ENCODE measurements at places on chromosomes 3 and 15.

GRCh38 chr15:72785432-72785831, 1.9 kb upstream of the ADPGK start:
- DNase-seq: no peak

DNA sequence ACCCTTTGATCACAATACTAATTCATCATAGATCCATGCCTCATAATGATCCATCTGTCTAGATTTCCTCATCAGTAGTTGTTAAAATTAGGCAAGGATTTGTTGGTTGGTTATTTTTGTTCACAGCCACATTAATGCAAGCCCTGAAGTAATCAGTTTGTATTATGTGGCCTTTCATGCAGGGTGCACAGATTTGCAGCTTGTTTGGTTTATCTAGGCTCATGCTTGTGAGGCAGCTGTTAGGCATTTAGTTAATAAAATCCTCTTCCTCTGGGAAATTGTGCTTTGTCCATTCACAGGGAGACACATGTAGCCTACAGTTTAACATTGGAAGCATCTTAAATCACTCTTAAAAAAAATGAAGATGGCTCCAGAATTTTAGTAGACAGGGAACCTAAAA, 162.8 kb upstream of the ZNF385D start:
- DNase-seq: no peak

- no peak for DNase-seq
Observed at GRCh38 chr3:54443561-54444161, 321.3 kb downstream of the CACNA2D3 start.

DNA sequence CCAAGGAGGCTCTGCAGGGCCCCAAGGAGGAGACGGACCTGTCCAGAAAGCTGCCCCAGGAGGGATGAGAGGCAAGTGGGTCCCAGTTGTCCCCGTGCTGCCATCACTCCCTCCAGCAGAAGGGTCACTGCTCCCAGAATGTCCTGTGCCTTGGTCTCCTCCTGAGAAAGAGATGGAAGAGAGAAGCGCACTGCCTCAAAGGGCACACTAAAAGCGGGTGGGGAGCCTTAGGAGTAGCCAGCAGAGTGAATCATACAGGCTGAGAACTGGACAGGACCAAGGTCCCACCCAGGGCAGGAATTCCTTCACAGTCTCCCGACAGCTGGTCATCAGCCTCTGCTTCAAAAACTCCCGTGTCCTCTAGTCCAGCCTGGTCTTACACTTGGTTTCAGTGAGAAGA, 4.6 kb downstream of the THPO start:
- no peak for DNase-seq

DNA sequence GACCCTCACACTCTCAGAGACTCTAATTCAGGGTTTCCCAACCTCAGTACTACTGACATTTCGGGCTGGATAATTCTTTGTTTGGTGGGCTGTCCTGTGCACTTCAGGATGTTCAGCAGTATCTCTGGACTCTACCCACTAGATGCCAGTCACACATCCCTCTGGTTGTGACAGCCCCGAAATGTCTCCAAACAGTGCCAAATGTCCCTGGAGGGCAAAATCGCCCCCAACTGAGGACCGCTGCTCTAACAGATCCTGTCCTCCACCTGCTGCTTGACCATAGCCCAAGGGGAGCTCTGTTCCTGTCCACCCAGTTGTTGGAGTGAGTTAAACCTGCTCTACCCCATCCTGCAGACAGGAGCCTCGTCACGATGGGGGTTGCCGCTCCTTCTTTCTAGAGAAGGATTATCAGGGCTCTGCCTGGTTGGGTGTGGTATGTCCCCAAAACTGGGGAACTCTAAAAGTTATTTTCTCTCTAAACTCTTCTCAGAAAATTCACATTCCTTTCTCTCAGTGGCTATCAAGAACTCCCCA, 85.6 kb upstream of the PSMD6 start:
- no peak for DNase-seq

DNA sequence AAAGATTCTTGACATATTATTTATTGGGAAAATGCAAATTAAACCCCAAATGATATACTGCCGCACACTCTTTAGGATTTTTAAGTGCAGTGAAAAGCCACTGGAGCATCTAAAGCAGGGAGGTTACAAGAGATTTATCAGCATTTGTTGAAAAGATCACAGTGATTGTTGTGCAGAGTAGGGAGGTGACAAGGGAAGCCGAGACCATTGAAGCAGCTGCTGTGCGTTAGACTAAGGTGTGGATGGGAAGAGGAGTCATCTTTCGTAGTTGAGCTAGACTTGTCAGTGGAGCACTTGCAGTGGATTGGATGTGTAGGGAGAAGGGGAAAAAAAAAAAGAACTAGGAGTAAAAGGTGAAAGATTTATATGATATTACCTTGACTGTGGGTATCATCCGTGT, 854.6 kb downstream of the NTRK3 start:
- DNase-seq: no peak

GRCh38 chr3:133709139-133709750, 36.9 kb upstream of the TF start:
- DNase-seq: no peak

GRCh38 chr3:124620600-124621063, 109.6 kb upstream of the UMPS start:
- peak; percentile 9 for DNase-seq

DNA sequence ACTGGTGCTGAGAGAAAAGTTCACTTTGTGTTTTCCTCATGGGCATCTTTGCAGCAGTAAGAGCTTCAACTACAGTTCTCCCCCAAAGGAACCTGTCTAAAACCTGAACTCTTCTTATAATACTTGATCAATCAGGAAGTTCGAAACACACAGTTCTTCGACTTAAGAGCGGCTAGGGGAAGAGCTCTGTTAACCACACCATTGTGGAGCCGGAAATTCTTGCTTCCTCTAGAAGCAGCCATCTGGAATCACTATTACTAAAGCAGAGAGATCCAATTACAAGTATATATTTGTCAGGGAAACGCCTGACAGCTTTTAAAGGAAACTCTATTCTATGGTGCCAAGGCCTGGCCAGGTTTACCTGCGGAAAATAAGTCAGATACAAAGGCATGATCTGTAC, 337.3 kb upstream of the CBLB start:
- DNase-seq: no peak

DNA sequence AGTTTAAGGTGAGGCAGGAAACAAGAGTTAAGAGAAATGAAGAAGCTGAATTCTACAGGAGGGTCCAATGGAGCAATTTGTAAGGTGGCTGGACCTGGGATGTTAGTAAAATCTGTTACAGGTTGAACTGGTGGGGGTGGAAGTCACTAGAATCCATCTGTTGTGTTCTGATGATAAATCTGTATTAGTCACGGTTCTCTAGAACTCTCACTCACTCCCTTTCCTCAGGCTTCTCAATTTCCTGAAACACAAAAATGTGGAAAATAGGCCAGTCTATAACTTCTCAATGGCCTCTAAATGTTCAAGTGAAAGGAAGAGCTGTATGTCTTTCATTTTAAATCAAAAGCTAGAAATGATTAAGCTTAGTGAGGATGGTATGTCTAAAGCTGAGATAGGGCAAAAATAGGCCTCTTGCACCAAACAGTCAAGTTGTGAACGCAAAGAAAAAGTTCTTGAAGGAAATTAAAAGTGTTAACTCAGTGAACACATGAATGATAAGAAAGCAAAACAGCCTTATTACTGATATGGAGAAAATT, 180.2 kb upstream of the CBLB start:
- DNase-seq: no peak

- DNase-seq: no peak
Observed at GRCh38 chr15:55768670-55769185, 25.8 kb upstream of the PRTG start.

GRCh38 chr3:186732169-186732766, 15.1 kb downstream of the KNG1 start:
- DNase-seq: no peak

- DNase-seq: no peak
Observed at GRCh38 chr15:99212406-99212805, 37.0 kb downstream of the TTC23 start.

GRCh38 chr3:43248973-43249372, 37.4 kb upstream of the SNRK start:
- DNase-seq: no peak

GRCh38 chr15:85414495-85414894, 34.1 kb downstream of the AKAP13 start:
- no peak for DNase-seq

DNA sequence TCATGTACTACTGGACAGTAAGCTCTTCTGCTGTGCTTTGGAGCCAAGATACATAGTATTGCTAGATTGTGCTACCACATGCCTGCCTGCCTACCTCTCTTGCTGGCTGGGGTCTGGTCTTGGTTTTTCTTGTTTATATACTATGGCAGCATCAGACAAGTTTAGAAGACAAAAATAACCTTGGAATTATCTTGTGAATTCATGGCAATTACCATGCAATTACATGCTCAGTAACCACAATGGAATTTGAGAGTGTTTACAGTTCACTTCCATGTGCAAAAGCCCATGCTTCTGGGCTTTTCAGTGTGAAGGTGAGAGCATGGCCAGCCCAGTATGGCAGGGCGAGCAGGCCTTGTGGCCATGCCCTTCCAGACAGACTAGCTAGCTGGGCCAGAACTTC, 48.0 kb upstream of the C15orf61 start:
- no peak for DNase-seq

- DNase-seq: no peak
Observed at GRCh38 chr3:15933439-15934139, 135.8 kb upstream of the ANKRD28 start.

DNA sequence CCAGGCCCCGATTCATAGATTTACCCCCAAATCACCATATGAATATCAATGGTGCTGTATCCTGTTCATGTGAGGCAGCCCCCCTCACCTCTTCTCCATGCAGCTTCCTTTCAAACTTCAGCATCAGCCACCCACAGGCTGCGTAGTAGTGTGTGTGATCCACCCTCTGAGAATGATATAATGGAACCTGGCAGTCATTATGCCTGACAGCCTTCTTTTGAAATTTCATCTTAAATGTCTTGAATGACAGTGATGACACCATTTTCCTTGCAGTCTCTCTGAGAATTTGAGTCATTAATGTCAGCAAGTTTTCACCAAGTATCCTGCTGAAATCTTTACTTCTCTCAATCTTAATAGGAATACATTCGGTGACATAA, 3.5 kb upstream of the CLRN1 start:
- DNase-seq: no peak

- no peak for DNase-seq
Observed at GRCh38 chr15:65212097-65212496, 824 bp upstream of the CILP start.

GRCh38 chr15:27617013-27617412, 482.1 kb downstream of the OCA2 start:
- DNase-seq: no peak

GRCh38 chr15:44397869-44398268, 29.6 kb upstream of the CTDSPL2 start:
- DNase-seq: no peak

DNA sequence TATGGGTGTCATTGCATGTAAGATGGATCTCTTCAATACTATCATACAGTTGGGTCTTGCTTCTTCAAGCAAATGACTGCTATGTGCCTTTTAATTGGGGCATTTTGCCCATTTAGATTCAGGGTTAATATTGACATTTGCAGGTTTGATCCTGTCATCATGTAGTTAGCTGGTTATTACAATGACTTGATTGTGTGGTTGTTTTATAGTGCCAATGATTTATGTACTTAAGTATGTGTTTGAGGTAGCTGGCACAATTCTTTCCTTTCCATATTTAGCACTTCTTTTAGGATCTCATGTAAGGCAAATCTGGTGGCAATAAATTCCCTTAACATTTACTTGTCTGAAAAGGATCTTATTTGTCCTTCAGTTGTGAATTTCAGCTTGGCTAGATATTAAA, 267.5 kb downstream of the VGLL3 start:
- no peak for DNase-seq

DNA sequence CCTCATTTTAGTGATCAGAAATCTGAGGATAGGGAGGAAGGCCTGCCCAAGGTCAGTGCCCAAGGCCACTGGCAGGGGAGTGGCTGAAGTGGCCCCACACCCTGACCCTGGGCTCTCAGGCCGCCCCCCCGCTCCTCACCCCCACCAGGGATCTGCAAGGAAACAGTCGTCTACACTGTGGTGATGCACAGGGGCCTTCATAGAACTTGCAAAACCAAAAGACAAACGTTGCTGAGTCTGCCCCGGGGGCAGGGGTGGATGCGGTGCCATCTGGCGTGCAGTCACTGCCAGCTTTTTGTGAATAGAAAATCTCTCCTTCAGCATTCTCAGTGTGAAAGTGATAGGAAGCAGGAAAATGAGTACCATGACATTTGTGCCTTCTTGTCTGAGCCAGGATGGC, 41.3 kb downstream of the WHAMM start:
- no peak for DNase-seq

DNA sequence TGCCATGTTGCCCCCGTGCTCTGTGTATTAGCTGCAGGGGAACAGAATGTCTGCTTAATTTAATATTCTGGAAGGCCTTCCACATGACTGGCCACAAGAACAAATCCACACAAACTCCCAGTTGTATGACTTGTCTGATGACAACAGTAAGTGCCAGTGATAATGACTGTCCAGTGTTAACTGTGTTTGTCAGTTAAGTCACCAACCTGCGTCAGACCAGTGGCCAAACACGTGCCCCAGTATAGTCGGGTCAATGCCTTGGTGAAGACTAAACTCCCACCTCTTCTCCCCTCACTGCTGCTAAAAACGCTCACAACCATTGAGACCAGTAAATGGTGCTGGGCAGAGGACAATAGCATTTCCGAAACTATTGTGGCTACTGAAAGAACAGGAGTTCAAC, 9.8 kb upstream of the ATP13A5 start:
- no peak for DNase-seq

GRCh38 chr3:58082047-58082446, 73.8 kb downstream of the FLNB start:
- no peak for DNase-seq

DNA sequence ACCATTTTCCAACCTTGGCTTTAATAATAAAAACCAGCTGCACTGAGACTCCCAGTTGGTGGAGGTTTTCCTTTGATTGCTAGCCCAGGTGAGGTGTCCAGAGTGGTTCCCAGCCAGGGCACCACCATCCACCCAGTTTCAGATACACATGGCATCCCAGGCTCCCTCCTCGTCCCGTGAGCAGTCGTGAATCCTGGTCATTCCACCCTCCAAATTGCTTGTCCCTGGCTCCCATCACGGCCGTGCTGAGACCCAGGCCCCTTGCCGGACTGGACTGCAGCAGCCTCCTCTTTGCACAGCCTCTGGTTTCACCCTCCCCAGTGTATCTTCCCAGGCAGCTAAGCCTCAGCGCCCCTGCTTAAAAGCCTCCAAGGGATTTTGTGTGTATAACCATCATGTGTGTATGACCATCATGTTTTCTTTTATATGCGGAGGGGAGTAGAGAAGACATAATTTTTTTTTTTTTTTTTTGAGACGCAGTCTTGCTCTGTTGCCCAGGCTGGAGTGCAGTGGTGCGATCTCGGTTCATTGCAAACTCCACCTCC, 106.3 kb downstream of the ETFA start:
- DNase-seq: no peak

- DNase-seq: no peak
Observed at GRCh38 chr3:60024400-60024799, 974.6 kb upstream of the CFAP20DC start.

GRCh38 chr3:13207578-13207922, 134.3 kb upstream of the IQSEC1 start:
- DNase-seq: no peak

DNA sequence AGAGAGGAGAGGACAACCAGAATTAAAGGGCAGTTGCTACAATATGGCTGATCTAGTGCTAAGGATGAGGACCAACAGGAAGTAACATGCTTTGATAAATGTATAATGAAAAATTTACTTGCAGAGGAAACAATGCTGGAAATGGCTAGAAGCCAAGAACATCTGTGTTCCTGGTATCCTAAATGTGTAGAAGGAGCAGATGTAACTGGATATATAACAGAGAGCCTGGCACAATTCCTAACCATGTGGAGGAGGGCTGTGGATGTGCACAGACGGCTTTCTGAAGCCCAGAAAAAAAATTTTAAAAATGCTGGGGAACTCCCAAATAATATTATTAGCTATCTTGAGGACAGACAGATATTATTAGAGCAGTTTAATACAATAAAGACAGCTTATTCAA, 159.4 kb upstream of the GBE1 start:
- DNase-seq: no peak

All from tibial nerve (tissue), 4 donors.